ENCODE measurements at places on chromosomes 11 and 22.
A peak's percentile ranks its signal among the peaks of the same experiment; 100 is the strongest.

- DNase-seq: peak; percentile 65
These were observed 448.3 kb downstream of the INSC start for GRCh38 chr11:15563054-15563453.

- no peak for DNase-seq
These were observed 720.1 kb downstream of the KCNA4 start for GRCh38 chr11:29296680-29297079.

DNA sequence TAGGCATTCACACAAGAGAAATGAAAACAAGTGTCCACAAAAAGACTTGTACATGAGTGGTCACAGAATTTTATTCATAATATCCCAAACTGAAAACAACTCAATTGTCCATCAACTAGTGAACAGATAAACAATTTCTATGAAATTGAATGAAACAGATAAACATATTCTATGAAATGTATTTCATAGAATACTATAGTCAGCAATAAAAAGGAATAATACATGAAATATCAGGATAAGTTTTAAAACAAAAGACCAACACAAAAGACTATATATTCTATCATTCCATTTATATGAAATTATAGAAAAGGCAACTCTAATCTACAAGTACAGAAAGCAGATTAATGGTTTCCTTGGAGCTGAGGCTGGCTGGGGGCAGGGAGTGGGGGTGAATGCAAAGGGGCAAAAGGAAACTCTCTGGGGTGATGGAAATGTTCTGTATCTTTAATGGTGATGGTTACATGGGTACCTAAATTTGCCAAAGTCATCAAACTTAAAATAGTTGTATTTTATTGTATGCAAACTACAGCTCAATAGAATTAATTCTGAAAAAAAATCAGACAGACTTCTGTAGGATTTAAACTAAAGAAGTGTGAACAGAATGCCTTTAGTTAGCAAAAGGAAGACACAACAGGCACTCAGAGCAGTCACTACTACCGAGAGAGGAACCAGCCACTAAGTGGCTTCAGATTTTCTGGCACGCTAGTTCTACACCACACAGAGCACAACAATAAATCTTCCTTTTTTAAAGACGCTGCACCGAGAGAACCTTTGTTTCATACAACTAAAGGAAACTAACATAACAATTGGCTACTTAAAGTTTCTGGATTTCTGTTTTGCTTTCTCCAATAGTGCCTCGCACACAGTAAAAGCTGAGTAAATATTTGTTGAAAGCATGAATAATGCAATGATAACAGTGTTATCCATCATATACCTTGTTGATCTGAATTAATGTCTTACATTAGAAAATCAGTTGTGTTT lies 15.4 kb downstream of the CCDC34 start:
- peak; percentile 19 for DNase-seq

DNA sequence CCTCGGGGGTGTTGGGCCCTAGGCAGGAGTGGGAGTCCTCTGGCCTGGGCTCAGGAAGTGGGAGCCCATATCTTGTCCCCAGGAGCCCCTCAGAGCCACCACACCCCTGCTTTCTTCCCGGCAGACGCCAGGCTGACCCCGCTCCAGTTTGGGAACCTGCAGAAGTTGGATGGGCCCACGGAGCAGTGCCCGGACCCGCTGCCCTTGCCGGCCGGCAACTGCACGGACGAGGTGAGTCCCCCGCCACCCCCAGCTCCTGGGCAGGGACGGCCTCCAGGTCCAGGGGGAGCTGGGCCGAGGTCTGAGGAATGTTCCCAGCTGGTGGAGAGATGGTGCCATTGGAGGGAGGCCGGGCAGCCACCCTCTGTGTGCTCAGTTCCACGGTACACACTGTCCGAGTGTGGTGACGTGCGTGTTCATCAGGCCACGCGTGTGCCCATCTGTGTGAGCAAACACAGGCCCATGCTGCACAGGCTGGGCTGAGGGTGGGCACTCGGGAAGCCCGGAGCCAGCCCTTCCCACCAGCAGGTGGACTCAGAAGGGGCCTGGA lies 4.8 kb downstream of the MUC5B start:
- DNase-seq: no peak

- DNase-seq: no peak
These were observed 1136.2 kb downstream of the LRRC4C start for GRCh38 chr11:40323241-40323640.

DNA sequence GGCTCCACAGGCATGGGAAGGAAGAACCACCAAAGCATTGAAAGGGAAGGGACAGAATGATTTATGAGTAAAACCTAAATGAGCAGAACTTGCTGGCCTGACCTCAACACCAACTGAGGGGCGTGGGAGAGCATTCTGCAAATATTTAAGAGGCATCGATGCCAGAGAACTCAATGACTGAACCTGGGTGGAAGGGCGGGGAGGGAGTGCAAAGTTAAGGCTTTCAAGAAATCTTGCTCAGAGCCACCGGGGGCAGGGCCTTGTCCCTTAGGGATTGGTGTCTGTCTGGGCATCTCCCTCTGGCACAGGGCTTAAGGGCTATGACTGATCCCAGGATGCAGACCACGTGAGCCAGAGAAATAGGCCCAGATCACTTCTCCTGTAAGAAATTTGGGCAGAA lies 137.1 kb downstream of the ADAMTS15 start:
- no peak for DNase-seq

- no peak for DNase-seq
These were observed 497.1 kb downstream of the BRD1 start for GRCh38 chr22:49330421-49331222.

DNA sequence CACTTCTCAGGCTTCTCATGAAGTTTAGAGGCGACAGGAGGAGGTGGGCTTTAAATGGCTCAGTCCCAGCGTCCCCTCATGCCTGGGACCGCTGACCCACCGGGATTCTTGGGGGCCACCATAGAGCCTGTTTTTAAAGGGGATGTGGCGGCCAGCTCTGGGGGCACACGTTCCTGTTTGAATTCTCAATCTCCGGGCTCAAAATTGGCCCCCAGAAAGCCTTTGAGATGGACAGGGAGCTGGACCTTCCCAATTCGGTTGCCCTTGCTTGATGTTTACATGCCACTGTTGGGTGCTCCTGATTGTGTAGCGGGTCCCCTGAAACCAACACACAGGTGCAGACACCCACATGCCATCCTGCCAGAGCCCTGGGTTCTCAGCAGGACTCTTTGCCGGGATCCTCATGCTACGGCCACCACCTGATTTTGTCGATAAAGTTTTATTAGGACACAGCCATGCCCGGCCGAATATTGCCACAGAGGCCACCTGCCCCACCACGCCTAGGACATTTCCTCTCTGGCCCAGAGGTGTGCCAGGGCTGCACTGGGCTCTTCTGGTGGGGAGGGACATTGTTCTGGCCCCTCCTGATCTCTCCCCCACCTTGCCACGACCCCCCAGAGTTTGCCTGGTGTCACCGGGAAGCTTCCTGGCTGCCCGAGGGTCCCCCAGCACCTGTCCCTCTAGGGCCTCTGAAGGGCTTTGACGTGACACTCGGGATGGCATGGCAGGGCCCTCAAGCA lies 71.6 kb downstream of the KCNQ1 start:
- no peak for DNase-seq

GRCh38 chr22:35657571-35658312 lies 9.5 kb downstream of the APOL6 start:
- no peak for DNase-seq

DNA sequence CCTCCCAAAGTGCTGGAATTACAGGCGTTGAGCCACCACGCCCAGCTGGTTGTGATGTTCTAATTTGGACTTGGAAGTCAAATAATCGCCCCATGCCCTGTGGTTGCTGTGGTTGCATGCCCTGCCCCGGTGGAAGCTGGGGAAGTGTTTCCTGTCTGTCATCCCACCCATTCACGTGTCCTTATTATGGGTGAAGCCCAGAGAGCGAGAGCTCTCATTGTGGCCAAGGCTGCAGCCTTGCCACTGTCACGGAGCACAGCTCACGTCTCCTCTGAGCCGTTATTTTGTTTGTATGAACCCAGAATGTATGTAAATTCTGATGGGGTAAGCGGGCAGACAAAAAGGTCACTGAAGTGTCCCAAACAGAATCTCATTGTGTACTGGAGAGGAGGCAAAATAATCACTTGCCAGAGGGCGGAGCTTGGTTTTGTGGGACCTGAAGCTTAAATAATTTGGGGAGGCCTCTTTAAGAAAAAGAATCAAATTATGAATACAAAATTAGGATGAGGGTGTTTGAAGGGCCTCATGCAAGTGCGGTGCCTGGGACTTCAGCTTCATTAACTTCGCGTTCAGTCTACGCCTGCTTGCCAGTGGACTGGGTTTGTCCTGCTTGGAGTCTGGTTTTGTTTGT lies 25.8 kb upstream of the TREH start:
- no peak for DNase-seq

- no peak for DNase-seq
These were observed 46.4 kb downstream of the DCDC1 start for GRCh38 chr11:31323145-31323544.

- DNase-seq: no peak
These were observed 4.6 kb downstream of the MRTFA start for GRCh38 chr22:40631925-40632324.

GRCh38 chr22:30873086-30873650 lies 95.4 kb downstream of the MORC2 start:
- DNase-seq: no peak

GRCh38 chr22:39089928-39090327 lies 7.1 kb upstream of the APOBEC3H start:
- DNase-seq: no peak

DNA sequence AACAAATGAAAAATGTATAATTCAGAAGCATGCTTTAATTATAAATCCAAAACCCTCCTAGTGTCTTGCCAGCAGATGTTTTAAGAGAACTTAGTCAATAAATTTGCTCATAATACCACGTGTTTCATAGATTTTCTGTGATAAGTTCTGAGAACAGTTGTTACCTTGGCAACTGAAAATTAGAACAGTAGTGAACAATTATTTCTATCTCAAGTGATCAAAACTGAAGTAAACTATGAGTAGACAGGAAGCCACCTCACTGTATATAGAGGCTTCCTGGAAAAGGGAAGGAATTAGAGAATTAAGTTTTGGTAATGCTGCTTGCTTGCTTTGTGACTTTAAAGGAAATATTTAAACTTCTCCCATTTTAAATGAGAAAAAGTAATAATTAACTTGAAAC lies 266.0 kb upstream of the ANO3 start:
- no peak for DNase-seq

- DNase-seq: no peak
These were observed 12.1 kb downstream of the OR51B4 start for GRCh38 chr11:5289696-5290095.

GRCh38 chr22:31836010-31836409 lies 82.2 kb downstream of the DEPDC5 start:
- DNase-seq: no peak

DNA sequence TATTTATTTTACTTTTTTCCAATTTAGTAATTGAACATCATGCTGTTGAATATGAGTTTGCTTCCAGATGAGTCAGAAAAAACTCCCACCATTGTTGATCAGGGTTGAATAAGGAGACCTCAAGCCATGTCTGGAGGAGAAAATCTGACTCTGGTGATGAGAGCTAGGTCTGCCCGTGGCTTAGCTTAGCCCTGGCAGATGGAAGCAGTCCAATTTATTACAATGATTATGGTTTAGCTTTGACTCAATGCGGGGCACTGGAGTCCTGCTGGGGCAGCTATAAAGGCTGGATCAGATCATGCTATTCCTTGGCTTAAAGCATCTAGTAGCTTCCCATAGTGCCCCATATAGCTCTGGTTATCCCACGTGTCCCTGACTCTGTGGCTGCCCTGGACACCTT lies 506.5 kb downstream of the MN1 start:
- no peak for DNase-seq

- no peak for DNase-seq
These were observed 287.9 kb downstream of the SWAP70 start for GRCh38 chr11:9951807-9952206.

- DNase-seq: no peak
These were observed 1.3 kb upstream of the MLC1 start for GRCh38 chr22:50086526-50086925.

- DNase-seq: no peak
These were observed 180.6 kb upstream of the MTMR2 start for GRCh38 chr11:96104496-96104895.

DNA sequence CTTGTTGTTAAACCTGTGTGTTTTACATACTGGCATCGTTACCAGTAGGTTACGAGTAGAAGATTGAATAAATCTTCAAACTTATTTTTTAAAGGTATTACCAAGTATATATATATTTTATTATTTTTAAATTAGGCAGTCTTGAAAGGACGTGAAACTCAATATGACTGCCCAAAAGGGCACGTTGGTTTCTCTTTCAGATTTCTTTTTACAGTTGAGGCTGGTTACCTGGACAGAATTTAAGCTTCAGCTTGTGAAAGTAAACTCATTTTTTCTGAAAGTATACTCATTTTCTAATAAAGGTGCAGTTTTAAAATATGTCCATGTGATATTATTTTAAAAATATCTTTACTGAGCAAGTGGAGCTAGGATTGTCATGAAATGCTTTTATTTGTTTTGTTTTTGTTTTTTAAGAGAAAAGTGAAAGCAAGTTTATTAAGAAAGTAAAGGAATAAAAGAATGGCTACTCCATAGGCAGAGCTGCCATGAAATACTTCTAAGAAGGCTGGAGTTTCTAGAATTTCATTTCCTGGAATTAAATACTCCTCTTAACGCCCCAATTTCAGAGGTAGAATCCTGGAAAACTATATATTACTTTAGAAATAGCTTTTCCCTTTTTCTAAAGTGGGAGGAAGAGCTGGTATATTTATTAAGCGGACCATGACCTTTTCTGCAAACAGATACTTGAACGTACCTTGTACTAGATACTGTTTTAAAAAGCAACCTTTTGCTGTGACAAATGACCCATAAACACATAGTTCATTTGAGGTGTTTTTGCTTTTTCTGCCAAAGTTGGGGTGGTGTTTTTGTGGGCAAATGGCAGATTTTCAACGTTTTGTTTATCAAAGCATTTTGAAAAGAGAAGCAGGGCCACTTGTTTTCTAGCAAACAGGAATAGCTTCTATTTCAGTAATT lies 1.9 kb downstream of the FBXO7 start:
- no peak for DNase-seq

DNA sequence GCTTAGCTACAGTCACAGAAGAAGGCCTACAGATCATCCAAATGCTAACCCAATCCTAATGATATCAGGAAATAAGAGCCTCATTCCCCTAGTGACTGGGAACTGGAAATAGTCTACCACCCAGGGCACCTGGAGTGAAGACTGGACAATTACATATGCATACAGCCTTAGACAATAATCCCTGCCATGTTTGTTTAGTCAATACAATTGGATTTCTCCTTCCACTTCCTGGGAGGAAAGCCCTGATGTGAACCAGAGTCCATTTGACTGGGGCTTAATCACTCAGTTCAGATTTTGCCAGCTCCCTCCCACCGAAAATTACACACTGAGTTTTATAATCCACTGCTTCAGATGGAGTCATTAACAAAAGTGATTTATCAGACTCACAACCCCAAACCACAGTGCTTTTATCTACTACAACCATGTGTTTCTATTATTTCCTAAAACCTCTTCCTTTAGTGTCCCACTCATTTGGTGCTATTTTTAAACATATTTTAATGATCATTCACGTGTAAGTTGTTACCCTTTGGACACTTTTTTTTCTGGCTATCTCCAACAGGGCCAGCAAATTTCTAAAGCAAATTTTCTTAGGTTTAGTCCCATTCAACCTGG lies 29.9 kb downstream of the CWF19L2 start:
- no peak for DNase-seq

GRCh38 chr11:72218251-72218745 lies 1.7 kb downstream of the FOLR2 start:
- DNase-seq: no peak

Measured in NCI-H1436 (cell line).